NCI-H82 (cell line): ENCODE measurements at places on chromosomes 11 and 22.
A peak's percentile ranks its signal among the peaks of the same experiment; 100 is the strongest.

GRCh38 chr11:9160166-9160565, 68.8 kb upstream of the SCUBE2 start:
- DNase-seq = no peak

DNA sequence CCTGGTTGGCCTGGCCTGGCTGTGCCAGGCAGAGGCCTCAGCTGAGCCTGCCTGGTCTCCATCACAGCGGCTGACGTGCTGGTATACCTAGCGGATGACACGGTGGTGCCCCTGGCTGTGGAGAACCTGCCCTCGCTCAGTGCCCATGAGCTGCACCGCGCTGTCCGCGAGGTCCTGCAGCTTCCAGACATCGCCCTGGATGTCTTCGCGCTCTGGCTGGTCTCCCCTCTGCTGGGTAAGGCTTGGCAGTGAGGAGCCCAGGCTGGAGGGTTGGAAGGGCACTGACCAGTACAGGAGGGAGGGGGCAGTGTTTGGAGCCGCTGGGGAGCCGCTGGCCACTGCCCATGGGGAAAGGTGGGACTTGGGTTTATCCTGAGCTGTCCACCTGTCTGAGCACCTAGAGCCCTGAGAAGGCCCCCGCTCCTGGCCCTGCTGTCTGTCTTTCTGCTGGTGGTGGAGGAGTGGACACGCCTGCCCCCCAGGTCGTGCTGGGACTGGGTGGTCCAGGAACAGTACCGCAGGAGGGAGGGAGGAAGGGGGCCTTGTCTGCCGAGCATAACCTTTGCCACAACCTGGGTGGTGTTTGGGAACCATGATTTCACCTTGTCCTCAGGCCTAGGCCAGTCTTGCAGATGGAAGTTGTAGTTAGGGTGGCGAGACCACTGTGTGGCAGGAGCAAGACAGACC, 3.0 kb downstream of the FRMD8 start:
- DNase-seq = no peak

GRCh38 chr22:50611341-50612060, 10.9 kb downstream of the MAPK8IP2 start:
- no peak for DNase-seq

GRCh38 chr11:65744026-65744698, 23.6 kb upstream of the RNASEH2C start:
- DNase-seq = peak; percentile 71

GRCh38 chr11:12592283-12592682, 81.9 kb upstream of the TEAD1 start:
- DNase-seq = no peak

GRCh38 chr11:126578426-126578825, 222.9 kb downstream of the ST3GAL4 start:
- no peak for DNase-seq

DNA sequence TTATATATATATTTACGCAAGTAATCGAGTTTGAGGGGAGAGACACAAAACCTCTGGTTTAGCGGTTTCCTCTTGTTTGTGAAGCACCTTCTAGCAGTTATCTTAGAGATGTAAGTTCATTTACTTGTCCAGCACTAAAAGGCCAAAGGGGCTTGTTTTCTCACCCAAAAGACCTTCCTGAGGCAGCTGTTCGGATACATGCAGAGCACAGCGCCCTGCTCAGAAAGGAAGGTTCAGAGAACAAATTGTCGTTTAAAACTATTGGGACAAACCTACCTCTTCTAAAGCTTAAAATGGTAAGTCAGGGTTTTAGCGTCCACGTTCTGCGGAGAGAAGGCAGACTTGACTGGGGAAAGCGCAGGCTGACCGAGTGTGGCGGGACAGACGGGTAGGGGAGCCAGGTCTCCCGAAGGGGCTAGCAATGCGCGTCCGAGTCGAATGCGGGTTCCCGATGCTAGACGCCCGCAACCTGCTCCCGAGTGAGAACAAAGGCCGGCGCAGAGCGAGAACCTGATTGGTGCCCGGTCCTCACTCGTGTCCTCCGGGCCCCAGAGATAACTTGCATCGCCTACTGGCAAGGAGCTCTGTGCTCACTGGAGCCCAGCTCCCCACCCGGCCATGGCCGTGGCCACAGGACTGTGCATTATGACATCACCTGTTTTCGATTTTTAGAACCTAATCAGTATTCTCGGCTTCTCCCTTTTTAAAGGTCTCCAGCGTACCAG, 1.0 kb upstream of the SESN3 start:
- DNase-seq = no peak
